Psoas muscle (tissue), 8 donors: ENCODE measurements at places on chromosomes 13 and 19. TPM values are rescaled to one million over a fixed set of nuclear protein-coding genes. Genes with fewer than 3 reads are reported as not detected.

ZNF763 gene
- 1.1 TPM for total RNA-seq

ELAVL3 gene
- total RNA-seq, result not detected

UQCR11 gene
- 408 TPM for total RNA-seq

ZNF491 gene
- 1.9 TPM for total RNA-seq

TMEM150B gene
- 0.38 TPM for total RNA-seq

ZNF490 gene
- 2.9 TPM for total RNA-seq

CASP14 gene
- not detected for total RNA-seq

GRCh38 chr19:3062165-3063105 lies at the start of gene TLE5:
TSS of gene TLE5 (minus strand) at chr19:3062495. CDS start at chr19:3062200, 295 bp downstream.
- DNase-seq, result peak; percentile 75
- H3K4me3 ChIP-seq, result peak within 1 kb of the TSS; percentile 79
- H3K36me3 ChIP-seq, result peaks cover 24% of the 10 kb centered on the region
- H3K4me1 ChIP-seq, result peaks cover 23% of the 10 kb centered on the region
- no peaks in the 10 kb centered on the region for H3K27me3 ChIP-seq

DNA sequence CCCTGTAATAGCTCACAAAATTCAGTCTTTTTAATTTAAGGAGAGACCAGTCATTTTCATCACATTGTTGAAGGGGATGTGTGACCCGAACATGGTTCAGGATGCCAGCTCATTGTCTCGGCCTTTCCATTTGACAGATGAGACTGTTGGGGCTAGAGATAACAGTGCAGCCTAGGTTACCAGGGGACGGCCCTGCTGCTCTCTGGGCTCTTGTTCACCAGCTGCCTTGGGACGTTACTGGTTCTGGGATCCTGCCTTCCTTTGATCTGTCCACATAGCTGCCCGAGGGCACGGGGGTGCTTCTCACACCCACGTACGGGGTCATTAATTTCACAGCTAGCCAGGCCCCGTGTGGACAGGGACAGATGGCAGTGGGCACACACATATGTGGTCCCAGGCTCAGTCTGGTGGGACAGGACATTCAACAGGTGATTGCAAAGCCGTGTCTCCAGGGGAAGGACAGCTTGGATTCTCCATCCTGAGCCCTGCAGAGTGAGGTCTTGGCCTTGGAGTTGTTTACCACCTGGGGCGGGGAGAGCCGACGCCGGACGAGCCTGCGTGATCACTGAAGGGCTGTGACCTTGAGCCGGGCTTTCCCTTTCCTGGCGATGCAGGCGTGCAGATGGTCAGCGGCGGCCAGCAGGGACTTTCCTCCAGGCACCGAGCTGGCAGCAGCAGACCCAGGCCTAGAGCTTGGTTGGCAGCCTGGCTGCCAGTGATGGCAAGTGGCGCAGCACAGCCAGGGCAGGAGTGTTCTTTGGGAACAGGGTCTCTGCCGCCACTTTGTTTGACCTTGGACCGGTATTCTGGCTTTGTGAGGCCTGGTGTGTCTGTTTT lies 26.7 kb upstream of the NPAS1 start:
- peak; percentile 47 for DNase-seq
- H3K4me3 ChIP-seq, result peak overlapping the region; percentile 2
- H3K27ac ChIP-seq, result peak overlapping the region; percentile 63
- H3K27me3 ChIP-seq, result no peaks in the 10 kb centered on the region
- H3K36me3 ChIP-seq, result peaks cover 16% of the 10 kb centered on the region

DNA sequence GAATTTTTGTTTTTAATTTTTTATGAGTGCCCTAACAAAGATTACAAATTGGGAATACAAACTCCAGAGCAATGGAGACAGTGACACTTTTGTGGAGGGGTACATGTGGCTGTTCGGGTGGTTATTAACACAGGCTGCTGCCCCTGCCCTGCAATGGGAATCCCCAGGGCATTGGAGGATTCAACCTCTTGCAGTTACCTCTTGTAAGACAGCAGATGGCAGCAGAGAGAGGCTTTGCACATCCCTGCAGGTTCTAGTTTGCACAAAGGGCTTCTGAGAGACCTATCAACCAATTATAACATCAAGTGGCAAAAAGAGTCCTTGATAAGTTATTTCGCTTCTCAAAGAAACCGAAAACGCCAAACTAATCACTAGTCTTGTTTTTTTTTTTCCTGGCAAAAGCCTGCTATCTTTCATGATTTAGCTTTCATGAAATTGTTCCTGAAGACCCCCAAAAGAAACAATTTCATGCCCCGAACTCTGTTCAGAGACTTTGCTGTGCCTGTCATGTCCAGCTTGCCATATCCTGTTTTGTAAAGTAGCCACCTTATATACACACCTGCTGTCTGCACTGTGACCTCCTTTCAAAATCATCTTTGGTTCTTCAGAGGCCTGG lies 10.4 kb downstream of the GJB2 start:
- no peak for DNase-seq
- no peaks in the 10 kb centered on the region for H3K27me3 ChIP-seq
- no peak overlapping the region for H3K27ac ChIP-seq

- H3K36me3 ChIP-seq, result no peaks in the 10 kb centered on the region
- no peak overlapping the region for H3K27ac ChIP-seq
- H3K4me1 ChIP-seq, result no peaks in the 10 kb centered on the region
- no peak for DNase-seq
Measured at GRCh38 chr13:80196756-80197155, 144.2 kb downstream of the SPRY2 start.

- no peaks in the 10 kb centered on the region for H3K36me3 ChIP-seq
- H3K27me3 ChIP-seq, result no peaks in the 10 kb centered on the region
- peak overlapping the region; percentile 90 for H3K27ac ChIP-seq
- H3K4me1 ChIP-seq, result peaks cover 25% of the 10 kb centered on the region
- DNase-seq, result peak; percentile 92
- peak overlapping the region; percentile 89 for H3K4me3 ChIP-seq
Measured at GRCh38 chr13:74133657-74134201, 475 bp downstream of the KLF12 start.

GRCh38 chr13:59842507-59842906 lies 321.2 kb downstream of the DIAPH3 start:
- H3K36me3 ChIP-seq, result no peaks in the 10 kb centered on the region
- no peaks in the 10 kb centered on the region for H3K4me1 ChIP-seq

DNA sequence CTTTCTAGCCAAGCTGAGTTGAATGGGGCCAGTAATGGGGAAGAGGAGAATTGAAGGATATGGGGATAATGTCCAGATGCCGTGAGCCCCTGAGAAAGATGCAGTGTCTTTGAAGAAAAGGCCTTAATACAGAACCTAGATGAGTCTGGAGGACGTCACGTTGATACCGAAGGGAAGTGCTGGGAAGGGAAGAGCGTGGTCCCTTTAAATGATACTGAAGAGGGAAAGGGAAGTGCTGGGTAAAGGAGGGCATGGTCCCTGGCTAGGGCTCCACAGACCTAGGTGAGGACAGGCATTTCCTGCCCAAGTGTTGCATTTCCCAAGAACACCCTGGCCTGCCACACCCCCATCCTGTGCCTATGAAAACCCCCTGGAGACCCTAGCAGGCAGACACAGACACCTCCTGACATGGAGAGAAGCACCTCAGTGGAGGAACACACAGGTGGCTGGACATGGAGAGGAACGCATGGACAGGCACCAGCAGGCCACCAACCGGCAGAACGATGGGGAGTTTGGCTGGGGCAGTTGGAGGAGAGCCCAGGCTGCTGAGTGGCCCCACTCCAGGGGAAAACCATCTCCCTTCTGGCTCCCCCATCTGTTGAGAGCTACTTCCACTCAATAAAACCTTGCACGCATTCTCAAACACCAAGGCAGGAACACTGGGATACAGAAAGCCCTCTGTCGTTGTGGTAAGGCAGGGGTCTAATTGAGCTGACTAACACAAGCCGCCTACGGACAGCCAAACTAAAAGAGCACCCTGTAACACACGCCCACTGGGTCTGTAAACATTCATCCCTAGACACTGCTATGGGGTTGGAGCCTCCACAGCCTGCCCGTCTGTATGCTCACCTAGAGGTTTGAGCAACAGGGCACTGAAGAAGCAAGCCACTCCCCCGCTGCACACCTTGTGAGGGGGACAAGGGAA lies 34.9 kb upstream of the POMP start:
- H3K36me3 ChIP-seq, result no peaks in the 10 kb centered on the region
- DNase-seq, result no peak
- no peak overlapping the region for H3K27ac ChIP-seq
- no peaks in the 10 kb centered on the region for H3K27me3 ChIP-seq

GRCh38 chr19:58059003-58059670 lies at the start of gene ZNF135:
TSS of gene ZNF135 (plus strand) at chr19:58059282. CDS start at chr19:58060003, 721 bp downstream.
- no peaks in the 10 kb centered on the region for H3K4me1 ChIP-seq
- H3K4me3 ChIP-seq, result peak within 1 kb of the TSS; percentile 82
- peak; percentile 92 for DNase-seq
- peak within 1 kb of the TSS; percentile 91 for H3K27ac ChIP-seq
- peaks cover 13% of the 10 kb centered on the region for H3K36me3 ChIP-seq

- peaks cover 9% of the 10 kb centered on the region for H3K4me1 ChIP-seq
- DNase-seq, result no peak
- H3K36me3 ChIP-seq, result peaks cover 47% of the 10 kb centered on the region
- H3K4me3 ChIP-seq, result no peak overlapping the region
Measured at GRCh38 chr19:33199441-33200265, 5.5 kb downstream of the LRP3 start.

- DNase-seq, result no peak
- H3K36me3 ChIP-seq, result no peaks in the 10 kb centered on the region
- H3K4me1 ChIP-seq, result no peaks in the 10 kb centered on the region
Measured at GRCh38 chr13:35810321-35810720, 320.9 kb downstream of the DCLK1 start.

- DNase-seq, result no peak
- H3K27me3 ChIP-seq, result peaks cover 28% of the 10 kb centered on the region
- no peaks in the 10 kb centered on the region for H3K4me1 ChIP-seq
- H3K36me3 ChIP-seq, result no peaks in the 10 kb centered on the region
Measured at GRCh38 chr19:11418094-11418548, 993 bp downstream of the RGL3 start.

- no peaks in the 10 kb centered on the region for H3K4me1 ChIP-seq
- H3K36me3 ChIP-seq, result no peaks in the 10 kb centered on the region
- no peak for DNase-seq
- no peaks in the 10 kb centered on the region for H3K27me3 ChIP-seq
- H3K27ac ChIP-seq, result no peak overlapping the region
- no peak overlapping the region for H3K4me3 ChIP-seq
Measured at GRCh38 chr13:108185223-108185622, 30.1 kb downstream of the LIG4 start.

DNA sequence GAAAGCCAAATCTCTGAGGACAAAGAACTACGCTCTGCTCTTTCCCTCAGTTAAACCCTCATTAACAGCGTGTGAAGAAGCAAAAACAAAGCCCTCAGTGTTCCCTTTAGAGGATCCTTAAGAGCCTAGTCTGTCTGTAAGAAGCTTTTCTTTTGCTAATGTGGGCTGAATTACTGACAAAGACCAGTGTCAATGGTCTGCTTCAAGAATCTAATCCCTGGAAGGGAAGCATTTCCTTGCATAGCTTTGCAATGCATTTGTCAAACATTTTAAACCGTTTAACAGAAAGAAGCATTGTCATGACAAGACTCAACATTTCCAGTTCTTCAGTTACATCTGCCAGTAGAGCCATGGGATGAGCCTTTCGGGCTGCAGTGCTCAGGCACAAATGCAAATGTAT lies 64.9 kb downstream of the EDNRB start:
- H3K27me3 ChIP-seq, result no peaks in the 10 kb centered on the region
- H3K4me3 ChIP-seq, result no peak overlapping the region
- no peaks in the 10 kb centered on the region for H3K4me1 ChIP-seq
- H3K27ac ChIP-seq, result no peak overlapping the region
- no peaks in the 10 kb centered on the region for H3K36me3 ChIP-seq

DNA sequence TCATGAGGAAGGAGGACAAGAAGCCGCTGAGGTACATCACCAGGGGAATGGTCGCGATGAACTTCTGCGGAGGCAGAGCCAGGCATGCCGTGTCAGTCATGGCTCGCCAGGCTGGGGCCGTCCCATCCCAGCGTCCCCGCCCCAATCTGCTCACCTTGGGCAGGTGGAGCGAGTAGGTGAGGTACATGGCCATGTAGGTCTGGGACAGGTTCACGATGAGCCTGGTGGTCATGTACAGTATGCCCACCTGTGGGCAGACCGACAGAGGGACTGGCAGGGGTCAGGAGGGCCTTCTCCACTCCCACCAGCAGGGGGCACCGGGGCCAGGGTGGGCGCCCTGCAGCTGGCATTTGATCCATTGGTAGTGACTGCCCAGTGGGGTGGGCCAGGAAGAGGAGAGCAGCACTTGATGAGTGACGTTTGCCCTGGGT lies 8.3 kb downstream of the TEKTIP1 start:
- H3K27me3 ChIP-seq, result no peaks in the 10 kb centered on the region
- no peak overlapping the region for H3K4me3 ChIP-seq
- H3K27ac ChIP-seq, result no peak overlapping the region

DNA sequence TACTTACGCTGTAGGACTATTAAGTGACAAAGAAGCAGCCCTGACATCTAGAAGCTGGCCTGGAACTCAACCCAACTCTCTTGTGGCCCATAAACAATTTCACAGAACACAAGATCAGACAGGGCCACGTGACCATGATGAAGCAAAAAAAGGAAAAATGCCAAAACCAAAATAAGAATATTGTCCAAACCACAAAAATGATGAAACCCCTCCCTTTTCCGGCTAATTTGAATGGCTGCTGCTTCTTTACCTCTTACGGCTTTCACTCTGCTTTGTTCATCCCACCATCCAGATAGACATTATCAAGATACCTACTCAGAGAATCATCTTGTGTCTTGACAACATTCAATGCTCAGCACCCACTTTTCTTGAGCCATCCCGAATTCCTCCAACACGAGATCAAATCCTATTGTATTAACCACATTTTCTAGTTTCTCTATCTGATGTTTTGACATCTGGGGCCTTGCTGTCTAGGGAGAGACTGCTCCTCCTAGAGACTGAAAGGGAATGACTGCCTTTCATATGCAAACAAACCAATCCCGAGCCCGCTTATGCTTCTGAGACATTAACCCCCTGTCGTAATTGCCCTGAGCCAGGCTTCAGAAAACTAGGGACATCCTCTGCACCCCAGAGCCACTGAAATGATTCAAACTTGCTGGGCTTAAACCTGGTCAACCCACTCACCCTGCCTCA lies 186.3 kb downstream of the TDRD3 start:
- no peak for DNase-seq
- no peak overlapping the region for H3K4me3 ChIP-seq
- H3K27me3 ChIP-seq, result no peaks in the 10 kb centered on the region
- no peaks in the 10 kb centered on the region for H3K36me3 ChIP-seq

GRCh38 chr13:111166882-111167675 lies 52.0 kb downstream of the ARHGEF7 start:
- DNase-seq, result no peak
- H3K27ac ChIP-seq, result peak overlapping the region; percentile 86
- no peak overlapping the region for H3K4me3 ChIP-seq
- no peaks in the 10 kb centered on the region for H3K36me3 ChIP-seq

DNA sequence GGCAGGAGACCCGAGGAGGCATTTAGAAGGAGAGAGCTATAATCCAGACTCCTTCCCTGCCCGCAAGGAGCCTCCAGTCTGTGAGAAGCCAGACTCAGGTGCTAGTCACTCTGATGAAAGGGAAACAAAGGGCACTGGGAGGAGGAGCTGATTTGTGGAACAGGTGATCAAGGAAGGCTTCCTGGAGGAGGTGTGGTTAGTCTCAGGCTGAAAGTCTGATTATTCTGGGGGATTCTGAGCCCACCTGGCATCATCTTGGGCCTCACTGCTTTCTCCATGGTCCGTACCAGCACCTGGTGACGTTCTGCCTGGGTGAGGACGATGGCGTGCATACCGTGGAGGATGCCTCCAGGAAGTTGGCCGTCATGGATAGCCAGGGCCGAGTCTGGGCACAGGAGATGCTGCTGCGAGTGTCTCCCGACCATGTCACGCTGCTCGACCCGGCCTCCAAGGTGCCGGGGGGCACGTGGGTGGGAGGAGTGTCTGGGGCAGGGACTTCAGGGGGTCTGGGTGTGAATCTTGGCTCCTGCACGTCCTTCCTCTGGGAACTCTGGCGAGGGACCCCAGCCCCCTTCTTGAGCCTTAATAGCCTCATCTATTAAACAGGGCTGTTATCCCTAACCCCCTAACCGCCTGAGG lies 3.9 kb downstream of the EPS8L1 start:
- no peaks in the 10 kb centered on the region for H3K36me3 ChIP-seq
- H3K27ac ChIP-seq, result no peak overlapping the region
- peak overlapping the region; percentile 66 for H3K4me3 ChIP-seq
- no peaks in the 10 kb centered on the region for H3K27me3 ChIP-seq
